Activated T-cell treated with anti-CD3 and anti-CD28 coated beads for 1 hour (primary cell): ENCODE measurements at places on chromosomes 11 and 22.

DNA sequence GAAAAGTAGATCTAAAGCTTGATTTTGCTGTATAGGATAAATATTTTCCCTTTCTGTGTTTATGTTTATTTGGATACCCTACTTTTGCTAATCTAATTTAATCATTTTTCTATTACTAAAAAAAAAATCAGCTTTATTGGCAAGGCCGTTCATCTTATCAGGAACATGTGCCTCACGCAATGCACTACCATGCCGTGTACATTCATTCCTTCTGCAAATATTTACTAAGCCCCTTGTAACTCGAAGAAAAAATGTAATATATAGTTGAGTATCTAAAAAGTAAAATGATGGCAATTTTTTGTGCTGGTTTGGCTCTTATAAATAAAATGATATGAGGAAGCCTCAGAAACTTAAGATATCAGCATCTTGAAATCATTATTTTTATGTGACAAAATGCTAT is 8.9 kb downstream of the UVRAG start:
- DNase-seq = no peak

DNA sequence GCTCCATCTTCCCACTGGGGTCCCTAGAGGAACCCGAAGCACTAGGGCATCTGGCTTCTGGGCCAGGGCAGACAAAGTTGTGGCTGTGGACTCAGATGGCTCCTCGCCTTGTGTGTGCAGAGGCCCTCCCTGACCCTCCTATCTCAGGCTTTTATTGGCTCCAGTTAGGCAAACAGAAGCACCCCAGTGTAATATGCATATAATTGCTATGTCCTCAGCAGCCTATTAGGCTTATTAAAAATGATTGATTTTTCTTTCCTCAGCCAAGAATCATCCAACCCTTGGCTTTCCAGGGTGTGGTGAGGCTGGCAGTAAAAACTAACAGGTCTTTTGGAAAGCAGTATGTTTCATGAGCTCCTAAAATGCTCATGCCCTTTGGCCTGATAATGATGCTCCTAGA is 22.3 kb downstream of the UPB1 start:
- no peak for DNase-seq

GRCh38 chr22:44460287-44460686 is 37.7 kb downstream of the RTL6 start:
- no peak for DNase-seq

DNA sequence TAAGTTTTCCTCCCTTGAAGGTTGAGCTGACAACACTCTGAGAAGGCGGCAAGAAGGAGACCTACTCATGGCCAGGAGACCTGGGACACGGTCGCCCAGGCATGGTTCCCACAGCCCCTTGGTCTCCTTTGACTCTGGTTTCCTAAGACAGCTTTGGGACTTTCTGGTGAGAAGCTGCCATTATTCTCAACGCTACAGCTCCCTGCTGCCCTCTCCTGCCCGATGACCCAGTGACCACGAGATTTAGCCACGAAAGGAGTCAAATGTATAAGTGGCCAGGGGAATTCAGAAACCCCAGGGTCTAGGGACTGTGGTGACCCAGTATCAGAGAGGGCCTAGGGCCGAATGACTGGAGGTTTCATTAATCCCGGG is 699 bp upstream of the SDF2L1 start:
- DNase-seq = no peak

DNA sequence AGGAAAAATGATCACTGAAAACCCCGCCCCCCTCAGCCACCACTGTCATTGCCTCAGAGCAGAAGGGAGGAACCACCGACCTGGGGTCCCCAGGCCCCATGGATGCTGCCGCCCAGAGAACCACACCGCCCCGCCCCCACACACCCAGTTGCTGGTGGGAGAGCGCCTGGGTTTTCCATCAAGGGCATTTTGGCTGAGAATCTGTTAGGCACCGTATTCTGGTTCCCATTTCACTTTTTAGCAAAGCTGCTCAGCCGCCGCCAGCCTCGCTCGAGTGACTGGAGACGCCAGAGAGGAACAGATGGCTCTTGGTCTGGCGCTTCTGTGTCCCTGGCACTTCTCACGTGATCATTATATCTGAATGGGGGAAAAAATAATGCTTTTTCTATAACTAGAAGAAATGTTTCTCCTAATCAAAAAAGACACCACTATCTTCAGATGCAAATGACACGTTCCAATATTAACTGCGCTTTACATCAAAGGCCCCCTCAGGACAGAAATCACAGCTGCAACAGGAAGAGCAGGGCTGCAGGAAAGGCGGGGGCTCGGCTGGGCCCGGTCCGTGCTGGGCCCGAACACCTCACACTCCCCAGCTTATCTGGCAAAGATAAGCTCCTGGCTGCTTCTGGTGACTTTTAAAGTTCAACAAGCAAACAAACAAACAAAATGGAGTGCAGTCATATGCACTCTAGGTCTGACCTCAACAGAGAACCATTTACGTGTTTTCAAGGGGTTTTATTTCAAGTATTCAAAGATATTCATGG is 149.8 kb downstream of the MPPED1 start:
- DNase-seq = no peak

GRCh38 chr11:78259777-78260487 is 71.2 kb downstream of the USP35 start:
- no peak for DNase-seq

DNA sequence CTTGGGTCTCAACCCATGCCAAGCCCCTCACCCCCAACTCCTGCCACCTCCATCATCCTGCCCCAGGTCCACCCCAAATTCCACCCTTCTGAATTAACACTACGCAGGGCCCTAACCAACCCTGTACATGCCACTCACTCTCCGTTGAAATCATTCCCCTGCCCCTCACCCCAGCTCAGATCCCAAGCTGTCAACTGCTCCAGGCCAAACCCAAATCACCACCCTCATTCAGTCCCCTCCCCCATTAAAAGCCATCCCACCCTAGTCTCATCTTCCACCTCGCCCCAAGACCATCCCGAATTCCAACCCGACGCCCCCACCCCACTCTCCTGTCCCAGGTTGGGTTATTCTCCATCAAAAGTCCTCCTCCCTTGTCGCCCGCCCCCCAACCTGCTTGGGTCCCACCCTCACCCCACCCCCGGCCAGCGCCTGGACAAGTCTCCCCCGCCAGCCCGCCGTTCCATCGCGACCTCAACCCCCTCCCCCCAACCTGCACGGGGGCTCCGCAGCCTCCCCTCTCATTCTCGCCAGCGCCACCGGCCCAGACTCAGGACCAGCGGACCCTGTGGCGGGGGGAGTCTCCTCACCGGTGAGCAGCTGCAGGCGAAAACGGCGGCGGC is 466 bp downstream of the FAM168A start:
- no peak for DNase-seq

GRCh38 chr22:44721213-44721612 is 19.2 kb downstream of the PRR5 start:
- DNase-seq = no peak

DNA sequence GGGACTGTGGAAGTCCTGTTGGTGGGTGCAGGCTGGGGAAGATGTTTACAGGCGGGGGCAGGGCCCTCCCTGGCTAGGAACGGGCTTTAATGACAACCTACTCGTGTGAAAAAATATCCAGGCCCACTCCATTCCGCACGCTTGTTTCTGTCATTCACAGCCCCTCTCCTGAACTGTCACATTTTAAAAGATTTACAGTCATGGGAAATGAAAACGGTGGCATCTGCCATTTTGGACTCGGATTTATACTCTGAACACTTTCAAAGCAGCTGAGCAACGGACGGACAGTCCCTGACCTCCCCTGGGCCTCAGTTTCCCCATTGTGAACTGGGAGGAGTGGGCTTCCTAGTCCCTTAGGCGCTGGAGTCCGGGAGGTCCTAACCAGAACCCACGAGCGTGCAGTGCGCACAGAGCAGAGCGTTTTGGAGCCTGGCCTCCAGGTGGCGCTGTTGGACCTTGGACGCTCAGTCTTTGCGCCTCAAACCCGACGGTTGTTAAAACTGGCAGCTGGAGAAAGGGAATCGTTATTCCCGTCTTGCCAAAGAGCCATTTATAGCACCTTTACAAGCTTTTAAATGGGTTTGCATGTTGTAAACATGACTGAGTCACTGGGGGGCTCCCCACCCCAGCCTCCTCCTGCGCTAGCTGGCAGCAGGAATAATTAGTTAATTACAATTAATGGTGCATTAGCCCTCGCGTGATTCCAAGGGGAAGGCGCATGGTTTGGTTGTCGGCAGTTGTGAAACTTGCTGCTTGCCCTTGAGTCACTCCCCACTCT is 75.3 kb downstream of the FBLN1 start:
- DNase-seq = peak; percentile 69

DNA sequence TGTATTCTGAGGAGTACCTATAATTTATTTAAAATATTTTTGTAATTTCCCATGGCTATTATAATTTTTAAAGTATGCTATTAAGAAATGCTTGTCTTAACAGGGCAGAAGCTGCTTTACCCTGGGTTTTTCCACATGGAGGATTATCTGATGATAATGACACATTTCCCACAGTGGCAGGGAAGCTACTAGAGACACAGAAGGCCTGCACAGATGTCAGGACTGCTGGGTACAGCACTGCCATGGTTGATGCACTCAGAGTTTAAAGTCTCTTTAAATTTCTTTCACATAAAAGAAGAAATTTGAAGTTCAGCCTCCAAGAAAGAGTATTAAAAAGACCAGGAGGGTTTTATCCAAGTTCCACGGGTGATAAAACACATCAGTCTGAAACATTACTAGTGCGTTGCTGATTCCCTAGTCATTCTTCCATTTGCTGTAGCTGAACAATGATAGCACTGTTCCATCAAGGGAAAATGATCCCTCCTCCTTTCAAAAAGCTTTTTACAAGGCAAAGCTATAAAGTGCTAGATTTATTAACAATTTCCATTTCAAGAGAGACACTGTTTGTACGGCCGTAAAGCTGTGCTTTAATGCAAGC is 363.0 kb downstream of the CNTN5 start:
- DNase-seq = no peak

- no peak for DNase-seq
These were observed 25.6 kb upstream of the ZDHHC13 start for GRCh38 chr11:19091366-19091765.

DNA sequence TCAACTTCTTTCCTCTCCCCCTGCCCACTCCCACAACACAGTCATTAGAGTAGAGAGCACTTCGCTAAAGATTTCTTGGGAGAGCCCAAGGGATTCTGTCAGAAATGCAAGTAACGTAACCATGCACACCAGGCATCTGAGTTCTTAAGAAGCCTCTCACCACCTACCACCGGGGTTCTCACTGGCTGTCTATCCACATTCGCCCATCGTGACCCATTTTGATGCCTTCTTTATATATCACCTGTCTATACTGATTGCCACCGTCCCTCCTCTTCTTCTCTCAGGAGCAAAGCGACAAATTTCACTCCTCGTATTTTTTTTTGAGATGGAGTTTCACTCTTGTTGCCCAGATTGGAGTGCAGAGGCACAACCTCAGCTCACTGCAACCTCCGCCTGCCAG is 23.9 kb upstream of the RASD2 start:
- DNase-seq = no peak

GRCh38 chr11:100637706-100638105 is 49.4 kb upstream of the ARHGAP42 start:
- no peak for DNase-seq

GRCh38 chr22:49967706-49968208 is 7.2 kb downstream of the PIM3 start:
- no peak for DNase-seq

GRCh38 chr11:12901874-12902481 is 107.1 kb upstream of the RASSF10 start:
- no peak for DNase-seq

DNA sequence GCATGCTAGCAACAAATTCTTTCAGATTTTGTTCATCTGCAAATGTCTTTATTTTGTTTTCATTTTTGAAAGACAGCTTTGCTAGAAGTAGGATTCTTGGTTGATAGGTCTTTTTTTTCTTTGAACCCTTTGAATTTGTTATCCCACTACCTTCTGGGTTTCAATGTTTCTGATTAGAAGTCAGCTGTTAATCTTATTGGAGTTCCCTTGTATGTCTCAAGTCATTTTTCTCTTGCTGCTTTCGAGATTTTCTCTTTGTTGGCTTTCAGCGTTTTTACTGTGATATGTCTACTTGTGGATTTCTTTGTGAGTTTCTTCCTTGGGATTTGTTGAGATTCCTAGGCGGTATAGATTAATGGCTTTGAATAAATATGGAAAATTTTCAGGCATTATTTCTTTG is 27.2 kb upstream of the MS4A8 start:
- no peak for DNase-seq

- no peak for DNase-seq
These were observed 4.9 kb downstream of the USP18 start for GRCh38 chr22:18154821-18155390.

DNA sequence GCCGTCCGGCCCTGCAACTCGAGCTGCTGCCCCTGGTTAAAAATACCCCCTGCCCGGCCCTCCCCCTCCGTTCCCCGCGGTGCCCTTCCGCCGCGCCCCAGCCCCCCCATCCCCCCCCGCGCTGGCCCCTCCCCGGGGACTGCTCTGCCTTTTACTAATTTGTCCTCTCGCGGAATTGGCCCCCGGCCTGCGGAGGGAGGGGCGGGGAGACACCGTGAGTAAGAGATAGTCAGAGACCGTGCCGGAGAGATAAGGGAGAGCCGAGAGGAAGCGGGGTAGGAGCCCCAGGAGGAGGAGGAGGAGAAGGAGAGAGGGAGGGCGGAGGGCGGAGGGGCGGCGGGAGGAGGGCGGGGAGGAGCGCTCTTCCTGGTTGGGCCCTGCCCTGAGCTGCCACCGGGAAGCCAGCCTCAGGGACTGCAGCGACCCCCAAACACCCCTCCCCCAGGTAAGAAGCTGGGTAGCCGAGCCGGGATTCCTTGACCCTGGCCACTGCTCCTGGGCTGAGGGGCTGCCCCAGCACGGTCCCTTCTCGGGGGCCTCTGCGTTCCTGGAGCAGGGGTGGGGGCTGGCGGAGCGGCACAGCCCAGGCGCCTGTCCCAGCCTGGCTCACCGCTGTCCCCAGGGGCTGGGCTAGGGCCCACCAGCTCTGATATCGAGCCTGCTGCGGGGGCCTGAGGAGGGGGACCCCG is at the start of gene CAPN1:
CAPN1 (plus strand) TSS at position 360 of the 689 bp plus-strand sequence. CDS start 774 bp downstream, outside the sequence.
- DNase-seq = peak; percentile 54

DNA sequence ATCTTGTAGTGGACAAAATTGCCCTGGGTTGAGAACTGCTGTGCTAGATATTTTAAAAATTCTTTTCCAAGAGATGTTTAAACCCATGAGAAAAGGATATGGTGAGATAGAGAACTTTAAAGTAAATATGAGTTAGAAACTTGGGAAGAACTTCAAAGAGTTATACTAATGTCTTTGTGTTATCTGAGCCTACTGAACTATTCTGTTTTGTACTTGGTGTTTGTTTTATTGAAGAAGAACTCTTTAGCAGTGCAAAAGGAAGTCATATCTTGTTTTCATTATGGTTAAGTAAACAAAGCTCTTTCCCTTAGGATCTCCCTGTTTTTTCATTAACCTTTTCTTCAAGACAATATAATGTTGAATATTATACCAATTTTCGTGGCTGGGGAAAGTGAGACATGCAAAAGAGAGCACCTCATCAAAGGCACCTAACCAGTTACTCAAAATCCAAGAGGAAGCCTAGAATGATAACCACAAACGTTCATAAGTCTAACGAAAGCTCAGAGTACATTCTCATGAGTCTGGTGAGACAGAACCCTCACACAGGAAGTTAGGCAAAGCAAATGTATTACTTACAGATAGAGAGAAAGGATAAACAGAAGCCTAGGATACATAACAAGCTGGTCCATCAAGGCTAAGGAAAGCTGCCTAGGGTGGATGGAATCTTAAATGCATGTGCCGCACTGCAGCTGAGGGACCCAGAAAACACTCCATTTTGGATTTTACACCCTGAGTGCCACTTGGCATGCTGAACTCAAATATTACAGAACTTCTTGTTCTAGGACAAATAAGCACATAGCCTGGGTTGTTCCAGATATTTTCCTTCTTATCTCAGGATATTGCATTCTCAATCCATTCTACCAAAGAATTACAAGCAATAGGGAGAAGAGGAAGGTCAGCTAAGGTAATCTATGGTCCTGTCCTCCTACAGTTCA is 112.5 kb upstream of the ANO3 start:
- no peak for DNase-seq
